Stimulated activated CD8-positive, alpha-beta memory T cell treated with anti-CD3 and anti-CD28 coated beads, Interleukin-15, amount 100 ng/mL, for 1 hour (primary cell): ENCODE measurements at places on chromosomes 4 and X.

DNA sequence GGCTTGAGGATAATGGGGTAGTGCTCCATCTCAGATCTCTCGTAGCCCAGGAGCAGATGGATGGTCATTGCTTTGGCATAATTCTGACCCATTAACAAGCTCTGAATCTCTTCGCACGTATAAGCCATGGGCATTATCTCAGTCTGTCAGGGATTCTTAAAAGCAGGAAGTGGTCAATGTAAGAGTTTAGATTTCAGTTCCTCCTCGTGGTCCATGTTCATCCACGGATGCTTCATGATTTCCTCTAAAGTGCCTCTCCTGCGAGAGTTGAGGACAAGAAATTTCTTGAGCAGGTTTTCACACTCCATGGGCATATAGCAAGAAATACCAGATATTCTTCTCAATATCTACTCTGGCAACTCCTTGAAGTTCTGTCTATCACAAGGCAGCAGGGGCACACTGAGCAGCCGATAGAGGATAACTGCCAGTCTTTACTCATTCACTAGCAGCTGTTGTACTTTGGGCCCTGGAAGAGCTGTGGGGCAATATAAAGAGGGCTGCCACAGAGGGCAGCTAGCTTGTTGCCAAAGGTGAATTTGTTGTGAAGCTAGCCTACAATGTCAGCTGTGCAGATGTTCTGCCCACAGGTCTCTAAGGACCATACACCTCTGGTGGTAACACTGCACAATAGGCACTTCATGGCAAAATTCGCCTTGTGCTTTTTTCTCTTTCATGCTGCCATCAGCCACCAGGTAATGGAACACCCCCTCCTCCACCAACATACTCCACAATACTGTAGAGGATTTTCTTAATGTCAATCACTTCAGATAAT lies 52.0 kb upstream of the WDR17 start:
- no peak for DNase-seq

GRCh38 chr4:125985856-125986255 lies 671.1 kb downstream of the FAT4 start:
- no peak for DNase-seq

GRCh38 chr4:87309625-87310024 lies 13.1 kb downstream of the HSD17B13 start:
- no peak for DNase-seq

- no peak for DNase-seq
These were observed 45.3 kb downstream of the PCYT1B start for GRCh38 chrX:24601858-24602257.

DNA sequence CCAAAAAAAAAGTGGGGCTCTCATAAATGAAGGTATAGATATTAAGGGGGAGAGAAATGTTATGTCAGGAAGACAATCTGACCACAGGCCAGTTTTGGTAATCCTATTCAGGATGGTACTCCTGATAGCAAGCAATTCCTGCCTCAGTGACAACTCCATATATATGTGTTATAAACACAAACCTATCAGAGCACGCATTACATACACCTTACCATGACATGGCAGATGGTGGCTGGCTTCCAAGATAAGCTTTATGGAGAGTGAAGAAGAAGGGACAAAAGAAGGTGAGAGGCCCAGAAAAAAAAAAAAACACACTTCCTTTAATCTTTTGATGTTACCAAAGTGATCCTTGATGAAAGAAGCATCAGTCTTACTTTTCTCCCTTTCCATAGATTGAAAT lies 29.5 kb upstream of the KDR start:
- DNase-seq: no peak

DNA sequence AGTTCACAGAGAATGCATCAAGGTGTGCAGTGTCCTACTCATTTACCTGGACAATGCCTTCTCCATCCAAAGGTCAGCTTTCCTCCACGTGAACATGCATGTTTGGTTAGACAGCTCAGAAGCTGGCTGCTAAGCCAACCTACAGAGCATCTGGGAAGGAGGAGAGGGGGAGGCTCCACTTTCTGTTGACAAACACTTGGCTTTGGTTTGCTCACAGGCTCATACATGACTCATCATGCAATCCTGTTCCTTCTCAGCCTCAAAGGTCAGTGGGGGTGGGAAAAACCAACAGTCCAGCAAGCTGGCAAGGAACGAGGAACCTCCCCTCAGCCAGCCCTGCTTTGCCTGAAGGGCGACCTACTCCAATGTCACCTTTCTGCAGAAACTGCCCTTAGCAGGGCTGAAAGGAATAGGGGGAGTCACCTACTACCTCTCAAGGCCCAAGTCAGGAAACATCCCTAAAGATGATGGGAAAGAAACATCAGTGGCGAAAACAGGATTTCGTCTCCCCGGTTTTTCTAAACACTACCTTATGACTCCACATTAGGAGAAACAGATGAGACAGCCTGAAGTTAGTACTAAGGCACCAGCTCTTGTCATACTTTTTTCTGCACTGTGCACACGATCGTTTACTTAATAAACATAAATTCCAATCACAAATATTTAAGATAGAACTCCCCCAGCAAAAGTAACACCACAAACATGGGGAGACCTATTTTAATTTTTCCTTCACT lies 37.9 kb downstream of the RELL1 start:
- no peak for DNase-seq

DNA sequence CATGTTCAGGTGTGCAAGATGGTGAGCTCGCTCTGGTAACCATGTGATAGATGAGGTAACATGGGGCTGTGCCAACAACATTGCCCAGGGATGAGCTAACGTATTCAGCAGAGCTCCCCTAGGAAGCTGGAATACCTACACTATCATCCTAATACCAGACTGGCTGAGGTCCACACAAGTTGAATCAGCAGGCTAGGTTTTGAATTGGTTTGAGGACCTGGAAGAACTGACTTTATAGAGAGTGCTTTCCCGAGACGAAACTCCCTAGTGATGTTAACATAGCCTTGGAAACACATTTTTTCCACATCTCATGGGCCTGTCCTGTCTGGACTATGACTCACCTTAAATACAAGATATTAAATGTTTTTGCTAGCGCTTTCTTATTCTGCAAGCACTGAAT lies 56.7 kb downstream of the IGFBP7 start:
- DNase-seq: no peak

- DNase-seq: no peak
These were observed 14.7 kb downstream of the GRPR start for GRCh38 chrX:16138108-16138427.

DNA sequence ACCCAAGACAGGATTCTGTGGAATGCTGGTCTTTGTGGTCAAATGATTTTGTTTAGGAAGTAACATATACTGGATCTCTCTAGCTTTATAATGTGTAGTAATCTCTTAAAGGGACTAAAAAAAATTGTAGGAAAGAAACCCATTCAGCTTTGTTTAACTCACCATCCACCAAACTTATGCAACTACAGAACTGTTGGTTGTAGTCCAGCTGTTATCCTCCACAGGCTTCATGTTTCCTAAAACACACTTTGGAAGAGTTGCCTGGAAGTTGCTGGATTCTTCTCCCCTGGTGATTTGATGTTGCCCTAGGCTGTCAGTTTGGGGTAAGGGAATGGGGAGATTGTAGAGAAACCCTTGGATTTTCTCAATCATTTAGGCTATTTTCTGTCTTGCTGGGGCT lies 89.3 kb downstream of the RLIM start:
- no peak for DNase-seq

DNA sequence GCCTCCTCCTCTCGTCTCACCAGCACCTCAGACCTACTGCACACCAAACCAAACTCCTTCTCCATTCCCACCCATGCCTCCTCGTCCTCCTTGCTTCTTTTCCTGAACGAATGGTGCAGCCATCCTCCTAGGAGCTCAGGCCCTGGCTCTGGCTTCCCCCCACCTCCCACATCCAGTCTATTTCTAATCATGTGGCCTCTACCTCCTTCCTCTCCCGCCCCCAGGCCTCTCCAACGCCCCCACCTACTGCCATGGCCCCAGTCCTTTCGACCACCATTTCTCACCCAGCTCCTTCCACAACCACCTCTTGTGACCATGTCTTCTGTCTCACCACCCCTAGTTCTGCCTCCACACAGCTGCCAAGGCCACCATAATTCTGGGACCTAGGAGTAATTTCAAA lies 127.1 kb downstream of the PJA1 start:
- DNase-seq: no peak

DNA sequence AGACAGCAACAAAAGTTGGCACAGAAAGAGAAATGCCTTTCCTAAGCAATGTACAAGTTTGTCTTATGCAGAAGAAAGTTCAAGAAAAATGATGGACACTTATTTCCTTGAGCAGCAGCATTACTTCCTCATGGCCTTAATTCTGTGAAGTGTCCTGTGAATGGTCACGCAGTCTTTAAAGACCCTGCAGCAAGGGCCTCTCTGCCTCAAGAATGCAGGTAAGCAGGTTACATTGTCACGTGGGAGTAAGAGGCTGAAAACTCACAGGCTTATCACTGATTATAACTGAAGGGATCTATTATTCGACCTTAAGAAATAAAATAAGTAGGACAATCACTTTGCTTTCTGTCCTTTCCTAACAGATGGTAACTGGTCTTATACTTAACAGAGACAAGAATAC lies 109.1 kb downstream of the ATP8A1 start:
- no peak for DNase-seq

DNA sequence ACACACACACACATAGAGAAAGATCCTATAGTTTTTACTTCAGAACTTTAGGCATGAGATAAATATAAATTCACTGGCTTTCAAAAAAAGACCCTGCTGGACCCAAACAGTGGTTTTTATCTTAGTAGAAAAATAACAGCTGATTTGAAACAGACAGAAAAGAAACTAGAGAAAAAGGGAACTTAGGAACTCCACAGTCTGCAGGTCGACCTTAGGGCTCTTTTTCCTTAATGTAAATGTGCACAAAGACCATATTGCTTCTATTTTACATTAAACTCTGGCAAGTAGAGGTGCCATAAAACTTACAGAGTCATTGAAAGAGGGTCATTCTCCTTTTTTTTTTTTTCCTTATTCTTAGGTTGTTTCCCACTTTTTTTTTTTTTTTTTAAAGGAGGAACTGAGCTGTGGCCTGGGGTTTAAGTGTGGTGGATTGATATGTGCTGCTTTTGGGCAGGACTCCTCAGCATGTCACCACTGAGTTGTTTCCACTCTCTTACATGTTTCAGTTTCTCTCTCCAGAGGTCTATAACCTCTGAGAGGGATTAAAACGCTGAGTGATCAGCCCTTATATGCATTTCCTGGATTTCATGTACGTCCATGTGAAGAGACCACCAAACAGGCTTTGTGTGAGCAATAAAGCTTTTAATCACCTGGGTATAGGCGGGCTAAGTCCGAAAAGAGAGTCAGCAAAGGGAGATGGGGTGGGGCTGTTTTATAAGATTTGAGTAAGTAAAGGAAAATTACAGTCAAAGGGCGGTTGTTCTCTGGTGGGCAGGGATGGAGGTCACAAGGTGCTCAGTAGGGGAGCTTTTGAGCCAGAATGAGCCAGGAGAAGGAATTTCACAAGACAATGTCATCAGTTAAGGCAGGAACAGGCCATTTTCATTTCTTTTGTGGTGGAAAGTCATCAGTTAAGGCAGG lies 70.8 kb upstream of the PACRGL start:
- DNase-seq: no peak

- DNase-seq: no peak
These were observed 59.0 kb downstream of the APBB2 start for GRCh38 chr4:41155194-41155830.

DNA sequence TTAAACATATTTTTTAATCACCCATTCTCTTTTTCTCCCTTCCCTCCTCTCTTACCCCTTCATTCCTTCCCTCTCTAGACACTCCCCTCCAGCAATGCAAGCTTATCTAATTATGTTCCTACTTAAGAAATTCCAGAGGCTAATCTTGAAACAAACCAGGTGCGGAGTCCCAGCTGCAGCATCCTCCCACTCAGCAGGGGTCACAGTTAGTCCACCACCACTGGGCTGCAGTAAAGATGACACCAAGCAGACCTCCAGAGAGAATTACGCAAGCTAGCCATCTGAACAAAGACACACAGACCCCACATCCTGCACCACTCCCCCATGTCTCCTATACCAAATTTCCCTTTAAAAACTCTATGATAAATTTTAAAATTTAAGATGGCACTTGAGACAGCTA lies 13.9 kb upstream of the SEC24B start:
- no peak for DNase-seq

DNA sequence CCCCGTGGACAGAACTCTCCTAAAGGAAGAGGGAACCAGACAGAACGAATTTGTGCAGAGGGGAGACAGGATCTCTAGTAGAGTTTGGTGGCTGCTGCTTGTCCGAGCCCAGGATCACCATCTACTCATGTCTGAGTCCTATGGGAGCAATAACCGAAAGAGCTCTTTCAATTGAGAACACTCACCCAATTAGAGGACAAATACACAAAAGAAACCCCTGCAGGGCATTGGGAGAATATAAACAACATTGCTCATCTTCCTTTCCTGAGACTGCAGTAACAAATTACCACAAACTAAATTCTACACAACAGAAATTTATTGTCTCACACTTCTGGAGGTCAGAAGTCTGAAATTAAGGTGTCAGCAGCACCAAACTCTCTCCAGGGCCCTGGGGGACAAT lies 65.6 kb downstream of the SPINK2 start:
- no peak for DNase-seq

DNA sequence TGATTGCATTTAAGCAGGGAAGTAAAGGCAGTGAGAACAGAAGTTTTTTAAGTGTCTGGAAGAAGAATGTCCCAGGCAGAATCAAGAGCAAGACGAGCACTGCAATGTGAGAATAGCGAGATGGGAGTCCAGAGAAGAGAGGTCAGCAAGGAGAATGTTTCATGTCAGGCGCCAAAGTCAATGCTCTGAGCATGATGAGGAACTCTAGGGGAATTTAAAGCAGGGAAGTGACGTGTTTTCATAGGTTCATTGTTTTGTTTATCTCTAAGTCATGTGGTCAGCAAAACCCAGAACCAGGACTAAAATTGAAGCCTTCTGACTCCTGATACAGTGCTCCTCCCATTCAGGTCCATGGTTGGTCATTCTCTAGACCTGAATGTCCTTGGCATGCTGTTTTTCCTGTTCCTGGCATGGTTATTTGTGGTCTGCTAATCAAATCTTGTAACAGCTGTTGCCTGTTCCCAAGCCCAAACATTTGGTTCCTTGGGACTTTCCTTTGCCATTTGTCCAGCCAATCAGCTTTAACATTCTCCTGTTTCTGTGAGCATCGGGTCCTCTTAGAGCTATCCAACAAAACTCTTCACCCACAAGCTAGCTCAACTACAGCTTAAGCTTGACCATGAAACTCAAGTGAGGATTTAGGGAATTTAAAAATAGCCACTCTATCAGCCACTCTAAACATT lies 37.7 kb downstream of the PTCHD1 start:
- DNase-seq: no peak

DNA sequence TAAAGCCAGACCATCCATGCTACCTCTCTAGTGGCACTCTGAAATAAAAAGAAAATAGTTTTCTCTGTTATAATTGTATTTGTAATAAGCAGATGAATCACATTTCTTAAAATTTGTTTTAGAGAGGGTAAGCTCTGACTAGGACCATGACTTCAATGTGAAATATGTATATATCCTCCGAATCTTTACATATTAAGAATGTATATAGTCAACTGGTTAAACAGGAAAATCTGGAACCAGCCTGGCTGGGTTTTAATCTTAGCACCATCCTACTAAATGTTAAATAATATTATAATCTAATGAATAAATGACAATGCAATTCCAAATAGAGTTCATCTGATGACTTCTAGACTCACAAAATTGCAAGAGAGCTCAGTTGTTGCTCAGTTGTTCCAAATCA lies 1.5 kb downstream of the FGB start:
- no peak for DNase-seq

GRCh38 chr4:113659127-113659526 lies 102.4 kb downstream of the CAMK2D start:
- DNase-seq: no peak
